T-helper 9 cell (primary cell): ENCODE measurements at places on chromosomes 6 and 20.

GRCh38 chr6:15479761-15480160 is 183.1 kb downstream of the DTNBP1 start:
- DNase-seq = no peak

DNA sequence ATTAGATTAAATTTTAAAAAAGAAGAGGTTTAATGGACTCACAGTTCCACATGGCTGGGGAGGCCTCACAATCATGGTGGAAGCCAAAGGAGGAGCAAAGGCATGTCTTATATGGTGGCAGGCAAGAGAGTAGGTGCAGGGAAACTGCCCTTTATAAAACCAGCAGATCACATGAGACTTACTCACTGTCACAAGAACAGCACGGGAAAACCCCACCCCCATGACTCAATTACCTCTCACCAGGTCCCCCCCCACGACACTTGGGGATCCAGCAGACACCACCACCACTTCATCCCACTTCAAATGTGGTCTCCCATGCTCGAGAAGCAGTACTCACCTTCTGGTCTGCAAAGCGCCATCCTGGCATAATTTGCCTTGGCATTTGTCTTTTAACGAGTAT is 24.6 kb downstream of the MTFR2 start:
- DNase-seq = no peak

DNA sequence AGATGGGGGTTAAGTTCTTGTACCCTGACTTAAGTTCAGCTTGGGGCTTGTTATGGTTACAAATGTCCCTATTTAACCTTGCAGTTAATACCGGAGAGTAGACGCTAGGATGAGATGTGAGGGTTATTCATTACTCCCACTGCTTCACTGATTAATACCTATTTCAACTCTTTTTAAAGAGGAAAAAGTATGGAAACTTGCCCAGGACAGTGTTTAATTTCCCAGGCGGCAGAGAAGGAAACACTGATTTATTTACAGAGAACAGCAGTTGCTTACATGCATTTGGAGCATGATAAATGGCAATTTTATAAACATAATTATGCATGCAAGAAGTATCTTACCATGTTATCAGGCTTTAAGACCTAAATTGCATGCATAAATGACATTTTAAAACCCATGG is 137.7 kb downstream of the RCAN2 start:
- DNase-seq = no peak

GRCh38 chr6:108739496-108740330 is 108.5 kb upstream of the ARMC2 start:
- DNase-seq = no peak

DNA sequence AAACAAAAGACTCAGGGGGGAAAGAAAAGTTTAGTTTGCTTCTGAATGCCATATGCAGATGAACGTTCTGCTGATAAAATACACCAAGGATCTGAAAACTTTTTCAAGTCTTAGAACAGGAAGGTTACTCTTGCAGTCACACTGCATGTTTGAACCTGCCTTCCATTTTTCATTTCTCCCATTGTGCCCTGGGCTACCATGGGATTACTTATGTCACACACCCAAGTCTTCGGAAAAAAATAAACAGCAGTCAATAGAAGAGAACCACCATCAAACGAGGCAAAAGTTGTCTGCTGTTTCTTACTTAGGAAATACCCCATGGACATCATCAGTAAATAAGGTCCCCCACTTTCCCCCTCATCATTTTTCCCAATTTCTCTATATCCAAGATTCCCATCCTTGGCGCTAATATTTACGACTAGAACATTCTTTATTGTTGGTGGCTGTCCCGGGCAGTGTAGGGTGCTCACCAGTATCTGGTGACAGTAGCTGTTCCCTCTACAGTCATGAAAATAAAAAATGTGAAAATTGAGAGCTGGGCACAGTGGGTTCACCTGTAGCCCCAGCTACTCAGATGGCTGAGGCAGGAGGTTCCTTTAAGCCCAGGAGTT is 202.5 kb downstream of the BCAS1 start:
- DNase-seq = no peak

DNA sequence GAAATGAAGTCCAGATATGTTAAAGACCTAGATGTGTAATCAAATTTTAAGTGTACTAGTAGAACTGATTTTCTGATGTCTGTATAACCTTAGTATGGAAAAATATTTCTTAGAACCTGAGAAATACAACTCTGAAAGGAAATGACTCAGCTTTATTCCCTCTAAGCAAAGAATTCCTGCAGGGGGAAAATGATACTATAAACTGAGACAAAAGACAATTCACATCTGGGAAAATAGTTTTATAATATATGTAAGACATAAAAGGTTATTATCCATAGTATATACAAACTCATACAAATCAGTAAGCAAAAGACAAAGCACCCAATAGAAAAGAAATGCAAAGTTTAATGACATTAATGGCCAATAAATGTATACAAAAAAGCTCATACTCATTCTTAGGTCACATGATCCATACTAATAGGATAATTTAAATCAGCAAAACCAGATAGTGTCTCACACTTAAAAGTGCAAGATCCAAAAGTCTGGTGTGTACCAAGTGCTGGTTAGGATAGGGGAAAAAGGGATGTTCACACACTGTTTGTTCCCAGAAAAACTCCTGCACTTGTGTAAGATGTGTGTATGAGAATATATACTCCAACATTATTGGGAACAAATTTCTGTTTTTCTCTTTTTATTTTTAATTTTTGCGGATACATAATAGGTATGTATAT is 22.6 kb downstream of the RNF217 start:
- DNase-seq = no peak

- no peak for DNase-seq
Measured at GRCh38 chr6:167758309-167759023, 68.2 kb upstream of the AFDN start.

- no peak for DNase-seq
Measured at GRCh38 chr6:154298297-154298696, 58.3 kb downstream of the IPCEF1 start.

- DNase-seq = no peak
Measured at GRCh38 chr20:1809611-1810510, 85.3 kb upstream of the SIRPA start.

GRCh38 chr6:170402318-170403040 is 95.9 kb downstream of the FAM120B start:
- DNase-seq = no peak

DNA sequence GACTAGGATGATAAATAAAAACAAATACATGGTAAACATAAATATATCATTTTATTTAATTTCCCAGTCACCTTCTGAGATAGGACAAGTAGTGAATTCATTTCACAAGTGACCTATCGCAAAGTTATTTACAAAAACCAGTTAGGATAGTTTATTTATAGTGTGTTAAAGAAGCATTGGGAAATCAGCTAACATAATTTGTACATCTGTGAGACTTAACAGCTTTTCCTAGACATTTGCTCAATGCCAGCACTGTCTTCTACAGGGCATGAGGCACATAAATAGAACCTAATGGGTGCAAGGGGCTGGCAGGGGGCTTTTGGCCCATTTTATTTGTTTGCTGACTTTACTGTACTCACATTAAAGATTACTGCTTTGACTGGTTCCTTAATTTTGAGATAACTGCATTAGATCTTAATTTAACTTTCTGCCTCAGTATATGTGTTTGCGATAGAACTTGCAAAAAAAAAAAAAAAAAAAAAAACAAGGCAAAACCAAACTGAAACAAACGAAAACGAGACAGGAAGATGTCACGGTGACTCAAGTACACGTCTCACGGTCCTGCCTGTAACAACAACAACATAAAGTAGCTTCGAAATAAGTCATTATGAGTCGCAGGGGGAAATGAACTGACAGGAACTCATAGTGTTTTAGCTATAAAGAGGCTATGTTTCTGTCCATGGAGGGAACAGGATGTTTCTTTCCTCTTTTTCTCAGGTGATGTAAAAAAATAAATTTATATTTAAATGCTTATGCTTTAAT is 133.7 kb upstream of the GMDS start:
- DNase-seq = no peak

DNA sequence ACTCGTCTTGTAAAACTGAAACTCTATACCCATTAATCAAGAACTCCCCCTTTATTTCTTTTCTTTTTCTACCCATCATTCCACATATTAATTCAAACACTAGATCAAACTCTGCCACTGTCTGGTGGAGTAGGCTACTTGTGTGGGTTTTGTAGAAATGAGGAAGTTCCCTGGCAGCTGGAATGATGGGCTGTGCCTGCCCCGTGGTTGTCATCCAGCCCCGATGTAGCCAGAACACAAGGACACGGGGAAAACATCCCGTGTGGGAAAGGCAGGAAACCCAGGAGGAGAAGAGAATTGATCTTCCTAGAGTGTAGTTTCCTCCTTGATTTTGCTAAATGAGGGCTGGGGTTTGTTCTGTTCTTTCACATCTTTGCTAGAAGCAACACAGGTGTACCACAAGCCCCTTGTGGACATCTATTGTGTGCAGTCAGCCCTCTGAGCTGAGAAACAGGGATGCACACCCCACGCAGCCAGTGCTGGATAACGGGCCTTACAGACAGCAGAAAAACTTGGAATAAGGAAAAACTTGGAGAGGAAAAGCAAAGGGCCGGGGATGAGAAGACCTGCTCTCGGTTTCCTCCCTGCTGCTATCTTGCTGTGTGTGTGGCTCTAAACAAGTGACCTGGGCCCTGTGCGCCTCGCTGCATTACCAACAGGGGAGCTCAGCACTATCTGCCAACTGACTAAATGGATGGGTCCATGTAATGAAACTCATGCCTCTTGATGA is 88.0 kb downstream of the SCML4 start:
- DNase-seq = no peak

DNA sequence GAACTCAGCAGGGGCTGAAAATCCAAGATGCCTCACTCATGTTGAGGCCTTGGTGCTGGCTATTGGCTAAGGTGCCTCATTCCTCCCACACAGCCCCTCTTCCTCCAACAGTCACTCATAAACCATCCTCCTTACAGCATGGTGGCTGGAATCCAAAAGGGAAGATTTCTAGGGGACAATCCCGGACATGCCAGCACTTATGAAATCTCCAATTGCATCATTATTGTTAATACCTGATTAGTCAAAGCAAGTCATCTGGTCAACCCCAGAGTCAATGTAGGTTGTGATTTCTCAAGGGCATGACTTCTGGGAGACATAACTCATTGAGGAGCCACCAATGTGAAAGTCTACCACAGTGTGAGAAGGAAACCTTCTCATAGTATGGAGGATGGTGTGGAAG is 506.6 kb upstream of the NOX3 start:
- no peak for DNase-seq

DNA sequence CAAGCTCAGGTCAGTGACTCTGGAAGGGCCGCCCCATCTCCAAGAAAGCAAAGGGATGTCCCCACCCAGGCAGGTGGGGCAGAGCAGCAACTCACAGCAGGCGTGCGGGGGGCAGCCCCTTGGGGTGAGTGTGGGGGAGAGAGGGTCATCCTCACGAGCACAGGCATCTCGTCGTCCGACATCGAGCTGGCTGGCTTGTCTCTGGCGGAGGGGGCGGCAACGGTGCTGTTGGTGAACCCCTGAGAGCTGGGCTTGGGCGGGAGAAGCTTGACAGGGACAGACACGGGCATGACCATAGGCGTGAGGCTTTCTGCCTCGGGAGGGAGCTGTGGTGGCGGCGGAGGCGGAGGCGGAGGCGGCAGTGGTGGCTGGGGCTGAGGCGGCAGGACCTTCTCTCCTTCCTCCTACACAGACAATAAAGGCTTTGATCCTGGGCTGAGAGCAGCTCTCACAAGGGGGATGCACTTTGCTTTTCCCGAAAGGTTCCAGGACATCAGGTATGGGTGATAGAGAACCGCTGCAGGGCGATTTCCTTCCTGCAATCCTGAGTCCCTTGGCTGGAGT is 45.6 kb upstream of the MRPS10 start:
- DNase-seq = no peak

- no peak for DNase-seq
Measured at GRCh38 chr6:146896062-146896813, 297.5 kb downstream of the ADGB start.

DNA sequence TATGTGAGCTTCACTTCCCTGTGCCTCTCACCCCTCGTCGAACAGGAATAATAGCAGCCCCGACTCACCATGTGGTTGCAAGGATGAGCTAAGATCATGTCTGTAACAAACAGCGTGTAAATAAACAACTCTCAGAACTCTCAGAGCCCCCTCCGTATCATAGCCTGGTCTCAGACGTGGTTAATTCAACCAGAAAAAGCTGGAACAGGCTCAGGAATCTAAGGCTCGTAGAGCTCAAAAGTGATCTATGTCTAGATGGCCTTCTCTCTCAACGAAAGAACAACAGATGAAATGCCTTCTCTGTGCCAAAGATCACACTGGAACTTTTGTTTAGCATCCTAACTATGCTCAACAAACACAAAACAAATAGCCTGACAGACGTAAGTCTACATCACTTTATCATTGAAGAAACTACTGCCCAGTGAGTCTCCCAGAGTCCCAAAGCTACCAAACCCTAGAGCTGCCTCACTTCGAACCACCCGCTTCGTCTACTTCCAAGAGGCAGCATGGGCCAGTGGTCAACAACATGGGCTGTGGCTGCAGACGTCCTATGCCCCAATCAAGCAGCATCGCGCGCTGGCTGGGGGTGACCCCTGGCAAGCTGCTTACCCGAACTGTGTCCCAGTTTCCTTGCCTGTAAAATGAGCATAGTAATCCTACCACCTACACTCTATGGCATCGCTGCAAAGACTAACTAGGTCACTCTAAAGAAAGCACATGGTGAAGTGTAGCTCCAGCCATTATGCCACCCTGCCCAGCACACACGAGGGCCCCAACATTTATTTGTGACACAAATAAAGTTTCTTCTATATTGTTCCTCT is 35.1 kb downstream of the NFATC2 start:
- DNase-seq = no peak

- DNase-seq = no peak
Measured at GRCh38 chr6:166659581-166659980, 32.5 kb upstream of the RPS6KA2 start.

GRCh38 chr6:169854083-169854725 is 102.8 kb downstream of the ERMARD start:
- DNase-seq = no peak

GRCh38 chr6:142833054-142833453 is 111.9 kb downstream of the HIVEP2 start:
- no peak for DNase-seq

- DNase-seq = no peak
Measured at GRCh38 chr6:34663831-34664255, 32.7 kb downstream of the ILRUN start.

DNA sequence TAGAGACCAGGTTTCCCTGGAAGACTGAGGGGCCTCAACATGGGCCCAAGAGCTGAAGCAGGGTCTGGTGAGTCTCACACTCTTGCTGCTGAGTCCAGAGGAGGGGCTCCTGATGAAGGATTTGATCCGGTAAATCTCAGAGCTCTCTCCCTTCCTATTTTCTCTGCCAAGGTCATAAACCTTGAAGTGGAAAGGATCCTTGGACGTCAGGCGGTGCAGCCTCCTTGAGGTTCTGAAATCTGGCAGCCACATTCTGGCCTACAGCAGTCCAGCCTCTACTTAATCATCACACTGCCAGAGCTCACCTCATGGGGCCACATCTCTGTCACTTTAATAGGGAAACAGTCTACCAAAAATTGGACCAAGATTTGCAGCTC is 24.0 kb downstream of the ACSS1 start:
- DNase-seq = no peak
